ENCODE measurements at places on chromosomes 12 and 14.

GRCh38 chr14:79293482-79294177 is 917.7 kb downstream of the DIO2 start:
- DNase-seq = no peak

- no peak for DNase-seq
Observed at GRCh38 chr14:31590206-31590605, 29.0 kb downstream of the NUBPL start.

GRCh38 chr12:62232143-62232729 is 28.0 kb upstream of the USP15 start:
- DNase-seq = no peak

- no peak for DNase-seq
Observed at GRCh38 chr12:106974511-106974910, 12.4 kb downstream of the MTERF2 start.

GRCh38 chr12:16303939-16304338 is 26.5 kb upstream of the SLC15A5 start:
- DNase-seq = no peak

DNA sequence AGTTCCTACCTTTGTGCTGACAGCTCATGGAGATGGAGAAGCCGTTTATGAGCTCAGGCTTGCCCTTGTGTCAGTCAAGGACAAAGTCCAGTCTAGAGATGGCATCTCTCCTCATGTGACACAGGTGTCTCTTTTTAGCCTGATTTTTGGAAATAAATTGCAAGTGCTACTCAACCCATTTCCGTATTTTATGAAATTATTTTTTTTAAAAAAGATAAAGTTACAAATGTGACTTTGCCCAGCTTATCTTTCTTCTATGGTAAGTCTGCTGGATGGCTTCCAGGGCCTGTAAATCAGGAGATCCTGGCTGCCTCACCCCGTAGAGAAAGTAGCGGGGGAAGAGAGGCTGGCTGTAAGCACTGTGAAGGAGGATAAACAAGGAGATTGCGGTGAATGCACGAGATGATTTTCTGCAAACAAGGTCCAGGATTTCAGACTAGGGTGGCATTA is 169.7 kb downstream of the MYRFL start:
- DNase-seq = no peak

DNA sequence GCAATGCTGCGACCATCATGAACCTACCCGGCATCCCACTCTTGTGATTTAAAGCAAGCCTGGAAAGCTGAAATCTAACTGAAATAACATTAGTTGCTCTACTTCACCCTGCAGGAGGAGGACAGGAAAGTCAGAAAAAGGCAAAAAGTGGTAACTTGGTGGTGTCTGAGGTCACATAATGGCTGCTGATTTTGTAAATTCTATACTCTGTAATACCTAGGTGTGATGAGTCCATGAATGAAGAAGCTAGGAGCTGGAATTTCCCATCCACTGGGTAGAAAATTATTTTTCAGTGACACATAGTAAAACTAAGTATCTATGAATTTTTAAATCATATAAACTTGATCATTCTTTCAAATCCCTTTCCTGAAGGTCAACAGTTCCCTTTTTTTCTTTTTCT is 183.8 kb downstream of the FOXN3 start:
- DNase-seq = no peak

- no peak for DNase-seq
Observed at GRCh38 chr12:31322801-31323207, 3.1 kb downstream of the SINHCAF start.

DNA sequence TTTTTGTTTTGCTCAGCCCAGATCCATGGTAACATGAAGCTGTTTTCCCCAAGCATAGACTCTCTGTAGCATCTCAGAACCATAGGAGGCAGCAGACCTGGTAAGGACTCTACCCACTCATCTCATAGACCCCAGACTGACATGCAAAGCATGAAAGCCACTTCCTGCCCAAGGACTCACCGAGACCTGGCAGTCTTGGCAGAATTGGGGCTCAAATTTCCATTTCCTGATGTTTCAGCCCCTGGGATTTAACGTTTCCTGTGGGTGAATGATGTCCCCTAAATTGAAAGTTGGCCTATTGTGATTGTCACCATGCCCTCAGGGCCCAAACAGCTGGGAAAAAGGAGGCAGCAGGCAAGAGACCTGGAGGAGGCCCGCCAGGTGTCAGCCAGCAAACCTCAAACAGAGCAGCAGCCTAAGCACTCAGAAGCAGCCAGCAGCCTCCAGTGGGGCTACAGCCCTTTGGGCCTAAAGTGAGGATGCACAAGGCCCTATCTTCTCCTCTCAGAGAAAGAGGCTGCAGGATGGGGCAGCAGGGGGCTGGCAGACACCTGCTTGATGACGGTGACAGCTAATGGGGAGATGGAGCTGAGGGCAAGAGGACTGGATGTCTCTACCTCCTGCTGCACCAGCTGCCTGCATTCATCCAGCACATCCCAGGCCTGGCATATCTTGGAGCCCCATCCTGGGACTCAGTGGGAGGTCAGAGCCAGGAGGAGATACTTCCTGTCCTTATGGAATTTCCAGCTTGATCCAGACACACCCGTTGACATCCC is 8.5 kb downstream of the KRT85 start:
- no peak for DNase-seq

DNA sequence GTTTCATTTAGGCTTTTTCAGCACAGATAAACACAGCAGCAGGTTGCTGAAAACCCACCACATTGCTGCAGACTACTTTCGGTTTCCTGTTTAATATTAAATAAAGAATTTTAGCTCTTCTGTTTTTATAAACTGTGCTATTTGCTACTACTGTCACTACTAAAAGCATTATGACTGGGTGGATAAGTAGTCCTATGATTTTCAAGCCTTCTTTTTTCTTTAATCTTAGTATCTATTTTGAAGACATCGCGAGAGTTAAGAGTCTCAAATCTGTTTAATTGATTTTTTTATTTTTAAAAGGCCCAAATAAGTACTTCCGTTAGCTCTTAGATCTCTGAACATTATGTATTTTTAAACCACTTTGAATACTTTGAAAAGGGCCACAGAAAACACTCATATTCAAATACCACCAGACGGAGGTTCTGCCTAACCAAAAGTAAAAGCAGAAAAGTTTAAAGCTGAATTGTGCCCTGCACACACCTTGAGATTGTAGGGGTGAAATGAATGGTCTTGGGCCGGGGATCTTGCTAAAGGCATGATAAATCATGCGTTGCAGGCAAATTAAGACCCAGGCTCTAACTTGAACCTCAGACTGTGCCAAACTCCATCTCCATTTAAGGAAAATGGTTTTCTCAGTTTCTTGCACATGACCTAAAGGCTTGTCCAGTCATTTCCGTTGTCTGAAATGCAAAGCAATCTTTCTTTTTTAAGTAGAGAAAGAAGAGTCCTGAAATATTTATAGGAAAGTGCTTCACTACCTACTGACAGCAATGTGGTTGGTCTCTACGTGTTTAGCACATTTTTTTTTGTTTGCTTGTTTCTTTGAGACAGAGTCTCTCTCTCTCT is 13.6 kb upstream of the FOXN3 start:
- DNase-seq = no peak

DNA sequence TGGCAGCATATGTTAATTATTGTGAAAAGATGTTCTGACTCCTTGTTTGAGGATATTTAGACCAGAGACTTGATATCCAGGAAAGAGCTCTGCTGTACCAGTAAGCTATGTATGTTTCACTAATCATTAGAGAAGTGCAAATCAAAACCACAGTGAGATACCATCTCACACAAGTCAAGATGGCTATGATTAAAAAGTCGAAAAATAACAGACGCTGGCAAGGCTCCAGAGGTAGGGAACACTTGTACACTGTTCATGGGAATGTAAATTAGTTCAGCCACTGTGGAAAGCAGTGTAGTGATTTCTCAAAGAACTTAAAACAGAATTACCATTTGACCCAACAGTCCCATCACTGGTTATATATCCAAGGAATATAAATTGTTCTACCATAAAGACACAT is 171.6 kb downstream of the DPY19L2 start:
- DNase-seq = no peak

GRCh38 chr12:127161466-127161865 is 1105.5 kb upstream of the TMEM132C start:
- DNase-seq = no peak

- peak; percentile 30 for DNase-seq
Observed at GRCh38 chr14:45633220-45633984, 380.4 kb upstream of the MIS18BP1 start.

DNA sequence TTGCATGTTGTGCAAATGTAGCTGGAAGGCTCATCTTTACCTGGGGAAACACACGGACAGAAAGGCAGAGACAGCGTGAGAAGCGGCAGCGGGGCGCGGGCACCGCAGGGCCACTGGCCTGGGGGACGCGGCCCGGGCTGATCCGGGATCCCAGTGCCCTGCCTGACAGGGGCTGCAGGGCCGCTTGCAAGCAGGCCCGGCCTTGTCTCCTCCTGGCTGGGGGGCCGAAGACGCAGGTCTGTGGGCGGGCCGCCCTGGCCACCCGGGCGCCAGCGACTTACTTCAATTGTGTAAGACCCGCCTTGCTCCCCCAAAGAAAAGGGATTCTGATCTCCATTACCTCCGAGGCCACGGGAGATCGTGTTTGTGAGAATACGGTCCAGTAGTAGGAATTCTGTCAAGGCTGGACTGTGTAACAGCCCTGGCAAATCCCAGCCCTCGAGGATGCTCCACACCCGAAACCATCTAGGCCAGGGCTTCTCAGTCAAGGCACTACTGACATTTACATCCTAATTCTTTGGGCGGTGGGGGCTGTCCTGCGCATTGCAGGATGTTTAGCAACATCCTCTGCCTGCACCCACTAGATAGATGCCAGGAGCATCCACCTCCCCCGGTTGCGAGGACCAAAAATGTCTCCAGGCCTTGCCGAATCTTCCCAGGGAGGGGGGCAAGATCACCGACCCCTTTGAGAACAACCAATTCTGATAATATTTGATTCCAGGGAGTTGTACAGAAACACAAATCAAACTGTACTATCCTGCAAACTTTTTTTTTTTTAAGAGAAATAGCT is 95.6 kb downstream of the BCL11B start:
- DNase-seq = no peak

DNA sequence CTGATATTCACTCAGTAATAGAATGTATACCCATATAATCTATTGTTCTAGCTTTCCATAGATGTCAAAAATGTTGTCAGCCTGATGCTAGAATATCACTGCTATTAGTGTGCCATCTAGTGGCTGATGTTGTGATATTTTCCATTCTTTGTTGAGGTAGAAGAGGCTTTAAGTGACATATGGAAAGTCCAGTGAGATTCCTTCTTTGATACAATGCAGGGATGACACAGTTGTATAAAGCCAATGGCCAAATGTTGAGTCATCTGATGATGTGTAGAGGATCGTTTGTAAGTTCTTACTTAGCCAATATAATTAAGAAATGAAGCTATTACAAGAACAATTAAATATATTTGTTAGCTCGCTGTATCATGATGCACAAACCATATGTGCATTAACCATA is 58.1 kb upstream of the PCED1B start:
- DNase-seq = no peak

DNA sequence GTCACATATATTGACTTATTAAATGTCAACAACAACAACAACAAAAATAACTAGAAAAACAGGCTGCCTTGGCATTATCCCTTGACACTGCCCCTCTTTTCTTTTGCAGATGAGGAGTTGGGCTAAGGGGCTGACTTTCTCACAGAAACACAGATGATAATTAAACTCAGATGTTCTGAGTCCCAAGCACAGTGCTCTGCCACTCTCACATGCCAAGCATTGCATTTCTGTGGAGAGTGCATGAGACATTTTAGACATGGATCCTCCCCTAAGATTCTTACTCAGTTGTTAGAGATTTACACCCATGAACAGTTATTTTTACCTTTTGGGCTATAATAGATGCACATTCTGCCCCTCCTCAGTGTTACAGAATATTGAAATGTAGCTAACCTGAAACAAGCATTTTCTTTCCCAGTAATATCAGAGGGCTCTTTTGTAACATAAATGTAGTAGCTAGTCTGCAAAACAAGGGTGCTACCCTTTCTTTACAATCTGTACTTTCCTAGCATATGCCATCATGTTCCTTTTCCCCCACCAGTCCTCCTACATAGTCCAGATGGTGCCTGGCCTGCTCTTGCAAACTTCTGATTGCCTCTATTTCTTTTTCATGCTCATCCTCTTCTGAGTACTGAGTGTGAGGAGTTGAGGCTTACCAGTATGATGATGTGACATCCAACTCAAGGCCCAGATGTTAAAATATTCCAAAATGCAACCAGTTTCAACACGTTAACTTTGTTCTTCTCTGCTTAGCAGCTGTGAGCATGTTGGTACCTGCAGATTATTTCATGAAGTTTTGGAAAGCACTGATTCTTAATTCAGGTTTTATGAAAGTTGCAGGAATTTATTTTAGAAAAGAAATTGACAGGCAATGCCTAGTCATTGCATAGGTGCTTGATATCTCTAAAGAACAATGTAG is 125.0 kb upstream of the ATP2B1 start:
- DNase-seq = peak; percentile 1

GRCh38 chr14:38202444-38203191 is 5.1 kb upstream of the SSTR1 start:
- DNase-seq = no peak

GRCh38 chr14:54579621-54580020 is 12.7 kb downstream of the SAMD4A start:
- DNase-seq = no peak

DNA sequence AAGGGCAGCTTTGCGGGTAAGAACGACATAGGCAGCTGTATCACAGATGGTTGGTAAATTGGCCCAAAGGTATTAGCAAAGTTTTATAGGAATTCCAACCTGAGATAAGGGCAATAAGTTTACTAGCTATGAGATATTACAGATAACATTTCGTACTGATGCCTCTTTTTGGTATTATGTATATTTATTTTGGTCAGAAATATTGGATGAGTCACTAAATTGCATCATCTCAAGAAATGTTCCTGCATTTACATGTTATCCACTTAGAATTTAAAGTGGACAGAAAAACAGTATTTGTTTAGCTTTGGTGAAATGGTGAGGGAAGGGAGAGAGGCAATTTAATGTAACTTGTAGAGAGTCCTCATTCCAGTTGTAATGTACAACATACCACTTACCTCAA is 65.1 kb upstream of the PZP start:
- DNase-seq = no peak

GRCh38 chr12:120874547-120875245 is 29.5 kb downstream of the SPPL3 start:
- DNase-seq = no peak

- no peak for DNase-seq
Observed at GRCh38 chr14:77238356-77238755, 32.6 kb downstream of the NGB start.
